ENCODE measurements at places on chromosomes 2 and 18.

DNA sequence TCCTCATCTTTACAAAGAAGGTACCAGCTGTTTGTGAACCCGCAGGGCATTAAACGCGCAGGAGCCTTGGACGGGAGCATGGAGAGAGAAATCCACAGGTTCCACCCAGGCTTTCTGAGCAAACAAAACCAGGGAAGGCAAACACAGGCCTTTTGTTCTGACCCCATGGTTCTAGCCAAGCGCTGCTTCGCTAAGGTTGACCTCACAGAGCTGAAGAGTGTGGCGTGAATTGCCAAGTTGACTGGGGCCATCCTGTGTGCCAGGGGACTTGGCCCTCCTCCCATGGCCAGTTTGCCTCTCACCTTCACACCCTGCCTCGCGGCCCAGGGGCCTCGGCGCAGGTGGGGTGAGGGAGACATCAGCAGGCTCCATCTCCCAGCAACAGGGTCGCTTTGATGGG is 74.1 kb downstream of the VAPA start:
- DNase-seq = peak; percentile 95

GRCh38 chr2:240269380-240269779 is 128.9 kb upstream of the OTOS start:
- no peak for DNase-seq

GRCh38 chr2:175628243-175628642 is 373.8 kb downstream of the LNPK start:
- DNase-seq = no peak

- DNase-seq = peak; percentile 60
Measured at GRCh38 chr18:47263430-47264307, 12.2 kb upstream of the SKOR2 start.

DNA sequence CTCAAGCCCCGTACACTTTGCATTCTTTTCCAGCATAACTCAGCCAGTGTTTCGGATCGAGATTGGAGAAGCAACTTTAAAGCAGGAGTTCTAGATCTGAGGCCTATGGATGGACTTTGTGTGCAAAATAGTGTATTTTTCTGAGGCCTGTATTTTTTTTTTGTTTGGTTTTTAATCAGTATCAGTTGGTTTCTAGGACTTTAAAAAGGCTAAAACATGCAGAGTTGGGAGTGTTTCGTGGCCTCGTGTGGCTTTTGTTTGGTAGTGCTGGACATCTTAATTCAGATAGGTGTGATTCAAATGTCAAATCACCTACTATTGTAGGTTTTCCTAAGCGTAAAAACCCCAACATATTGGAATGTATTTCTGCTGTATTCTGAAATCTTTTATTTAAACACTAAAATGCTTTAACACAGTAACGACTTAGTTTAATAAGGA is 282 bp upstream of the PUS10 start:
- DNase-seq = peak; percentile 49

DNA sequence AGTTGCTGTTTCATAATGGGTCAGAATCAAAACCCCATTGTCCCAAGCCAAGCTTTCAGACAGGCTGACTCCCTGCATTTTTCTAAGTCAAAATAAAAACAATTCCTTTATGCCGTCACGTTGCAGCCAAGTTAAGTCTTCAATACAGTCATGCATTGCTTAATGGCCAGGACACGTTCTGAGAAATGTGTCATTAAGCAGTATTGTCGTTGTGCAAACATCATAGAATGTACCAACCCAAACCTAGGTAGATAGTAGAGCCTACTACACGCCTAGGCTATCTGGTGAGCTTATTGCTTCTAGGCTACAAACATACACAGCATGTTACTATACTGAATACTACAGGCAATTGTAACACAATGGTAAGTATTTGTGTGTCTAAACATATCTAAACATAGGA is 160.4 kb upstream of the FOSL2 start:
- no peak for DNase-seq

DNA sequence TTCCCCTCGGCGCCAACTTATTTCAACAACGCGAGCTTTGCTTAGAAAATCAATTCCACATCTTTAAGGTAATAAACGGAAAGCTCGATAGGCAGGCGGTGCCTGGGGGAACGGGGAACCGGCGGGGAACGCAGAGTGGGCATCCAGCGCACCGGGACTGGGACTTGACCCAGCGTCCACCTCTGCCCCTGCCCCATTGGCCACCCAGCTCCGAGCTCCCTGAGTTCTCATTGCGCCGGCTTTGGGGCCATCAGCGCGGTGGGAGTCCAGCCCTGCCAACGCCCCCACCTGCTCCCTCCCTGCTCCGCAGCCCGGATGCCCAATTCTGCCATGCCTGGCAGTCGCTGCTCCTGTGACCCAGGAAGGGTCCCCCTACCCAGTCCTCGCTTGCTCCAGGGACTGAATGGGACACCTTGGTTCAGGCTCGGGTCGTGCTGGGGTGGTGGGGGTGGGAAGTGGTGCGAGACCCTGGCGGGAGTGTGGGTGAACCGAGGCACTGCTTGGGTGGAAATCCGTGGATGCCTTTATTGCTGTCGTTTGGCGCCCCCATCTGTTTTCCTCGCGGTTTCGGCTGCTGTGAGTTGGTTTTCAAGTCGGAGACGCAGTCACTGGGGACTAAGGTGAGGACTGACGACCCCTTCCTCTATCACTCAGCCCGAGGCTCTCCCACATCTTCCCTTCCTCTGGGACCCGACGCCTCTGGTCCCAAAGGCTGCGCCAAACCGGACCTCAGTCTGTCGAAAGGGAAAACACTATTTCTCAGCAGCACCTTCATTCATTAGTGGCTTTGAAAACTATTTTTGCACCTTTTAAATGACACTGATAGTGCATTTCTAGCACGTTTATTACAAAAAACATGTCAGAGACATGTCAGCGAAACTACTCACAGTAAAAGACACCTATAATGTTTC is 2.4 kb upstream of the EVX2 start:
- peak; percentile 85 for DNase-seq

DNA sequence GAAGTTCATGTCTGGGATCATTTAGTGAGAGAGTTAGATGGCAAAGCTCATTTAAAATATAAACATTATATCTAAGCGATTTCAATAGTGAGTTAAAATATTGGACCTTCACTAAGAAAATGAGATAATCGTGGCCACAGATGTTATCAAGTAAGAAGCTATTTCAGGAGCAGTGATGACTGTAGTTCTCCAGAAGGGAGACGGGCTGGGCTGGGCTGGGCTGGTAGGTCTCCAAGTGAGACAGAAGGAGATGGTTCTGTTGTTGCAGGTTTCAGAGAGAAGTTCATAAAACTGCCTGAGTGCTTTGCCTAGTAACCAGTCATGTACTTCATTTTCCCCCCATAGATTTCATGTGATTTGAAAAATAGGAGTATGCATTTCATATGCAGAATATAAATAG is 130.1 kb upstream of the DAPL1 start:
- no peak for DNase-seq

DNA sequence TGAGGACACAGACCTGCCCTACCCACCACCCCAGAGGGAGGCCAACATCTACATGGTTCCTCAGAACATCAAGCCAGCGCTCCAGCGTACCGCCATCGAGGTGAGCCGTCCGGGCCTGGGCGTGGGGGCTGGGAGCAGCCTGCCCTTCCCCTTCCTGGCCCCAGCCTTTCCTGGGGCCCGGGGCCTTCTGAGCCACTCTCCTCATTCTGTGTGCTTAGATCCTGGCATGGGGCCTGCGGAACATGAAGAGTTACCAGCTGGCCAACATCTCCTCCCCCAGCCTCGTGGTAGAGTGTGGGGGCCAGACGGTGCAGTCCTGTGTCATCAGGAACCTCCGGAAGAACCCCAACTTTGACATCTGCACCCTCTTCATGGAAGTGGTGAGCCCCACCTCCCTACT is 157.9 kb downstream of the DYSF start:
- DNase-seq = no peak

GRCh38 chr2:76075126-76075525 is 364.4 kb upstream of the GCFC2 start:
- no peak for DNase-seq

- DNase-seq = no peak
Measured at GRCh38 chr2:163664610-163665009, 71.2 kb downstream of the FIGN start.

- peak; percentile 20 for DNase-seq
Measured at GRCh38 chr2:160411167-160411566, 82.4 kb downstream of the RBMS1 start.

GRCh38 chr2:85318222-85319074 is 9.3 kb downstream of the TGOLN2 start:
- DNase-seq = peak; percentile 42

DNA sequence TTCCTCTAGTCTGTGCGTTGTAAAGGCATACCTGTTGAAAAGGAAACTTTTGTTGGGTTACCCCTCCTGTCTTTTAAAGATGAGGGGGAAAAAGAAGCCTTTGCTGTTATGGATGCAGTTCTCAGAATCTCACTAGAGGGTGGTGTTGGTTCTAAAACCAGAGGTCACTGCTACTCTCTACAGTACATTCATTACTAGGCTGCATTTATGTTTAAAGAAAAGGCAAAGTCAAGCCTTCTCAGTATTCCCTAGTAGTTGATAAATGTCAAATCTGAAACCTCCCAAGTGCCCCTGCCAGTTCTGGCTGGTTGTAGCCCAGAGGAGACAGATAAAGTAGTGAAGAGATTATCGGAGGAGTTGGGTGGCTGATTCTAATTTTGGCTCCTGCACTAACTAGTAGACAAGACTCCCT is 1.4 kb upstream of the PLCL1 start:
- peak; percentile 79 for DNase-seq

DNA sequence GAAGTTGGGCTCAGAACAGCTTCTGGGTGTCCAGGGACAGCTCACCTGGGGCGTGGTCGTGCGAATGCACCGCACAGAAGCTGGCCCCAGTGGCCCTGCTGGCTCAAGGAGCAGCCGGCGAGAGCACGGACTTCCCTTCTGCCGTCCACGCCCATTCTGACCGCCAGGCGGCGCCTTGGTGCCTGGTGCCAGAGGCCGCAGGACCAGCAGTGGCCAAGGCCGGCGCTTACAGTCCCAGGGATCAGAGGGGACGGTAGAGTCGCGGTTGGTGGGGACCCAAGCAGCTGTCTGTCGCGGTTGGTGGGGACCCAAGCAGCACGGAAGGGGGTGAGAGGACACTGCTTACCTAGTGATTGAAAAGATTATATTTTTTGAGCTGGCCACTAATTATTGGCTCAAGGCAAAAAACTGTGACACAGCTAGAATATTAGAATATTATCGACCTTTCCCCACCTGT is 25.7 kb downstream of the NPPC start:
- peak; percentile 86 for DNase-seq

DNA sequence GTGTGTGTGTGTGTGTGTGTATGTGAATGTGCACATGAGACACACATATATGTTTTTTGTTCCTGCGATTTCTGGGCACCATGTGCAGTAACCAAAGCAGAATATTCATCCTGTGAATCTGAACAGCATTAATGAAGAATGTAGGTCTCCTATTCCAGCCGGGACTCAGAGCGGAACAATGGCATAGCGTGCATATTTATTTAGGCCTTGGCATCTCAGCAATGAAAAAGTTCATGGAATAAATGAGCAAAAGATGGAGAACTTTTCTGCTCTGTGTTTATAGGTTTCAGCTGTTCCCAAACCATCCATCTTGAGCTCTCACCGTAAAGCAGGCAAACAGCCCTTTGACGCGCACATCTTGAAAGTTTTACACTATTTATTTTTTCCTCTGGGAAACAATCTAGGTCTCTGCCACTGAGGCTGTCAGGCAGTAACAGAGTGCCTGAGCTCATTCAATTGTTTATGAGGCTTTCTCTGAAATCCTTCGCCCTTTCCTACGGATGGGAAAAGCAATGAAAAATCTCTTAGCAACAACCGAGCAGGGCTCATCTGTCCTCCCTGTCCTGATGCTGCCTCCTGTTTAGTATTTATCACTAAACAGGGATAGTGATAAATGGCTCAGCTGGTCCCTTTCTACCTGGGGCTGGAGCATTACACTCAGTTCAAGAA is 146.2 kb upstream of the MSH6 start:
- DNase-seq = no peak

GRCh38 chr18:5104246-5104645 is 92.8 kb downstream of the AKAIN1 start:
- DNase-seq = no peak

- DNase-seq = no peak
Measured at GRCh38 chr2:129769185-129769991, 210.1 kb upstream of the RAB6C start.

DNA sequence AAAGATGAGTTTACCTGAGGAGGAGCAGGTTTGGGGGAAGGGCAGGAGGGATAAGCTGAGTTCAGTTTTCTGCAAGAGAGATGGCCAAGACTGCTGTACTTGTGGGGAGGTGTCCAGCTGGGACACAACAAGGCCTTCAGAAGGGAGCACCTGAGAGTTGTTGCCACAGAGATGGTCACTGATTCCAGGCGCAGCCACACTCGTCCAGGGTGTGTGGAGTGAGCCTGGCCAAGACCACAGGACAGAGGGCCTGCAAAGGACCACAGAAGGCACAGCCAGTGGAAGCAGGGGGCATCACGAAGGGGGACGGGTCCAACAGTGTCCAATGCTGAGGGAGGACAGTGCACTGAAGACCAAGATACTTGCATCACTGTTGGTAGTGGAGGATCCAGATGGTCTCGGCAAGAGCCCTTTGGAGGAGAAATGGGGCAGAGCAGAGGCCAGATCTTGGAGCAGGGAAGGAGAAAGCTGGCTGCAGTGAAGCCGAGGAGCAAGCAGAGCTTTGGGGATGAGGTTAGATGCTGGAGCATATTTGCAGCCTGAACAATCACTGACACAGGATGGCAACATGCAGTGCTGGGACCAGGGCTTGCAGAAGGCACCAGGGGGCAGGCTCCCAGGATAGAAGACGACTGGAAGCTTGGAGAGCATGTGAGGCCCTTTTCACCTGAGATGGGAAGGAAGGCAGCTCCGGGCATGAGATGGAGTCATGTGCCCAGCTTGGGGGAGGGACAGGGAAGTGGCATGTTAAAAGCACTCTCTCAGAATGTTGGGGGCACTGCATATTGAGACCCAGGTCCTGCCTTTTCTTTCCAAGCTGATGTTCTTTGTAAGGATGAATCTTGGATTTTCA is 214.0 kb downstream of the CYP26B1 start:
- DNase-seq = peak; percentile 52

GRCh38 chr2:228657807-228658402 is 476.4 kb upstream of the SPHKAP start:
- DNase-seq = peak; percentile 68

GRCh38 chr2:220785178-220785577 is 786.9 kb downstream of the EPHA4 start:
- DNase-seq = peak; percentile 87

GRCh38 chr2:28810384-28811285 is at the start of gene SPDYA:
Gene SPDYA, plus strand, starts transcription at chr2:28810834. Its CDS starts 5,181 bp downstream, at chr2:28816015.
- peak; percentile 93 for DNase-seq

DNA sequence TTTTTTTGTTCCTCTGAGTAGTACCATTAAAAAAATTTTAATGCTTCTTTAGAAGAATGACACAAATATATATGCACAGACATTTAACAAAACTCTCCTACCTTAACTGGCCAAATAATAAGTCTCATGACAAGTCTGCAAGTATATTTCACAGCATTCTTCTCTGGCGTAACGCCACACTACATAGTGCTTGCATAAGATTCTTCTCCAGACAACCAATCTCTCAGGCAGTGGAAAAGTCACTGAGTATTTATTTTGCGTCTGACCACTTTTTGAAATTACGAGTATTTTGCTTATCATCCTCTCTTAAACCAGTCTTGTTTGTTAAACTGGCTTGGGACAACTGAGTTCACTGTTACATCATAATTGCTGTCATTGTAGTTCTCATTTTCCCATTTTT is 749.2 kb downstream of the ADCYAP1 start:
- no peak for DNase-seq

GRCh38 chr18:69674966-69675365 is 272.7 kb downstream of the CD226 start:
- no peak for DNase-seq

- DNase-seq = peak; percentile 14
Measured at GRCh38 chr2:13917958-13918357, 714.6 kb upstream of the LRATD1 start.

All from DMS53 (cell line).